ENCODE measurements at places on chromosomes 16 and 17.

DNA sequence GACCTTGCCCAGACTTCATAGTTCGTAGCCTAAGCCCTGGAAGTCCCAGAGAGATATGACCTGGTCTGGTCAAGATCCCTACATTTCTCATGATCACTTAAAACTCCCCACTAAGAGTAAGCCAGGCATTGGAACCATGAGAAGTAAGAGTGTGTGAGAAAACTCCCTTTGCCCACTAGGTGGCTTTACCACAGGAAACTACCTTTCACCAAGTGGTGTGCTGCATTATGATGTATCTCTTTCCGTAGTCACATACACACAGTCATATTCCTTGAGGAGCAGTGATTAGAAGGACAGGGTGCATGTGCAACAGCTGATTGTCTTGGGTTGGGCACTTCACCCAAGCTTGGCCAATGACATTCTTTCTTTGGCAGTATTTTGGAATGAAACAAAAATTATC, 639.3 kb downstream of the KCNJ2 start:
- no peak for DNase-seq

GRCh38 chr16:49855280-49855821, 561 bp downstream of the ZNF423 start:
- no peak for DNase-seq

DNA sequence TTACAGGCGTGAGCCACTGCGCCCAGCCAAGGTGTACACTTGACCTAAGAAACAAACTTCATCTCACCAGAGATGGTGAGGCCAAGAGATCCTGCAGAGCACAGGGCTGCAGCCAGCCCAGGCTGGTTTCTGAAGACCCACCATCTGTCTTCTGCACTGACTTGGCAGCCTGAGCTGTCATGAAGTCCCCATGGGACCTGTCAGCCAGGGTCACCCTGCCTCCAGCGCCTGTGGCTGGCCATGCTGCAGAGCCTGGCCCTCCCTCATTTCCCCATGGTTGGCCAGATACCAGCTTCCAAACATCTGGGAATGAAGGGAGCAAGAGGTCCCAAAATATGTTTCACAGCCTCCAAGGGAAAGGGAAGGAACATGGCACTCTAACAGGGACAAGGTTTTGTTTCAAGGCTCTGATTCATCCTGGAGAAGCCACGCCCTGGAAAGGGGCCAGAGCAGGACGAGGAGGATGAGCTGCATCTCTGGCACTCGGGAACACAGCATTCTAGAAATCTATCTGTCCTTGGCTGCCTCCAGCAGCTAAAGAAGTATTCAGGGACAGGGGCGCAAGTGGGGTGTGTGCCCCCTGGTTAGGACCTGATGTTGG, 45.3 kb downstream of the DDX19A start:
- no peak for DNase-seq

DNA sequence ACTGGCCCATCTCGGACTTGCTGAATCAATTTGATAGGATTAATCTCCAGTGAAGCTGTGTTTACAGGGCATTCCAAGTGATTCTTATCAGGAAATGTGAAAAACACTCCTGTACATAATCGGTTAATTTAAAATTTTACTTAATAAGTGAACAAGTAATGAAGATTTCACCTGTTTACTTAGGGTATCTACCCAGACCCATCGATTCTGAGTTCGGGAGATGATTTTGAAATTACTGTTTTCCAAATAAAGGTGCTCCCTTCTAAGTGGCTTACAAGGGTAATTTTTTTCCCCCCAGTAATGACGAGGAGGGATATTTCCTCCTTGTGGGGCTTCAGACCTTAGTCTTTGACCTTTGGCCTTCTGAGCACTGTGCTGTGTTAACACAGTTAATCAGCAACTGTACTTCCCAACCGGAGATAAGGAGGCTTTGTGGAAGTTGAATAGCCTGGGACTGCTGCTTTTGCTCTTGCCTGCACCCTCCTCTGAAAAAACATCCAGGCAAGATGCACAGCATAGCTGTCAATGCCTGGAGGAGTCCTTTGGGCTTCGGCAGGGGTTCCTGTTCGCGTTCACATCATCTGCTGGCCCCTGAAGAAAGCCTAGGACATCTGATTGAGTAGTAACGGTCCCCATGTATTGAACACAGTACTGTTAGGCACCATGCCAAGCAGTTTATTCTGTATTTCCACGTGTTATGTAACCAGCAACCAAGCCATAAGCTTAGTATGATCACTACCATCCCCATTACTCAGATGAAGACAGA, 1.8 kb downstream of the FAHD1 start:
- no peak for DNase-seq

- no peak for DNase-seq
Measured at GRCh38 chr17:32120716-32121115, 21.6 kb upstream of the RHOT1 start.

GRCh38 chr17:48134912-48135480, 27.4 kb downstream of the SNX11 start:
- no peak for DNase-seq

DNA sequence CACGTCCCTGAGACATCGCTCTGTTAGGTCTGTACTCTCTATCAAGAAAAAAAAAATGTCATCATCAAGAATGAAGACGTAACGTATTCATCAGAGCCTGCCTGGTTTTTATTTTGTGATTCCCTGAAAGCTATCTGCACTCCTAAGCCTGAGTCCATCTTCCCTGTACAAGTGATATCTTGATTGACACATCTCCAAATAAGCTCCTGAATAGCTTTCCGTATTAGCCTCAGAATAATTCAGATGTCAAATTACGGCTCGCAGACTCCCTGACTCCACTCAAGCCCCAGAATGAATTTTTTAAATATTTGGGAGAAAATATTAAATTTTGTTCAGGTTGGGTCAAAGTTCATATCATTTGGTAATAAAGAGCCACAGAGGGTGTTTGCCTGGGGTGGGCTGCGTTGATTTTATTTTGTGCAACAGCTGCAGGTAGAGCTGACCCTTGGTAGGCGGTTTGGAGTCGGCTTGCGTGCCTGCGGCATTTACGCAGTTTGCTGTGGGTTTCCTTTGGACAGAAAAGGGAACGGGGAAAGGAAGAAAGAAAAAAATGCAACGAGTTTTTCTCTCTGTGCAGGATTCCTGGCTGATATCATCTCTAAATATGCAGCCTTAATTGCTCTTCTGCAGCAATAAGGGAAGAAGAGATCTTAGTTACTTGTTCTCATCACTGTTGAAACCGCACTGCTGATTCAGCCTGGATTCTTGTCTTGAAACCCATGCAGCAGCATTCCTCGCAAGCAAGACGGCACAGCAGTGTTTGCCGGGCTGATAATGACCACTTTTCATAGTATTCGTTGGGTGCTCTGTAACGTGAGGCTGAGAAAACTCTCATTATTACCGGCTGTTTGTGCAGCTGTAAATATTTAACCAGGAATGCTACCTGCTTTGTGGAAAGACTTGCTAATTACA, 114.7 kb downstream of the IRX3 start:
- DNase-seq, result no peak

- DNase-seq, result no peak
Measured at GRCh38 chr16:2468725-2469398, 2.2 kb upstream of the NTN3 start.

DNA sequence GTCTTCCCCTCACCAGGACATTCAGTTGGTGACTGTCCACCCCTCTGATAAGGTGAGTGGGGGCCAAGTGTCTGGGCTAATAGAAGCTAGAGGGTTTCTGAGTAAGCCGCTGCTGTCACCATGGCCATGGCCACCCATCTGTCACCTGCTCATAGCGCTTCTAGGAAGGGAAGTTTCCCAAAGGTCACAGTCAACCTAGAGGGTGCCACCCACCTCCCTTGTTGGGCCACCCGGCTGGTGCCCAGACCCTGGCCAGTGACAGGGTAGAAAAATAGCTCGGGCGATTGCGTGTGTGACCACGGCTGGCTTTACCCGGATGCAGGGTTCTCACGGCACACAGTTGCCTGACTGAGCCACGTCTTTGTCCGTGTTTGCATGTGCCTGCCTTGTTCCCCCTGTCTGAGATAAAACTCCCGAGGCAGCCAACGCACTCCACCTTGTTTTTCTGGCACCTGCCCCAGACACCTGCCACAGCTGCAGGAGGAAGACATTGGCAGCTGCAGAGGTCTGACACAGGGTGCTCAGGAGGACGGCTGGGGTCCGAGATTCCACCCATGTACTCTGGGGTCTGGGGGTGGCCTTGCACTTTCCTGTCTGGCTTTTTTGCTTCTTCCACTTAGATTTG, 809 bp downstream of the PIRT start:
- DNase-seq, result no peak

DNA sequence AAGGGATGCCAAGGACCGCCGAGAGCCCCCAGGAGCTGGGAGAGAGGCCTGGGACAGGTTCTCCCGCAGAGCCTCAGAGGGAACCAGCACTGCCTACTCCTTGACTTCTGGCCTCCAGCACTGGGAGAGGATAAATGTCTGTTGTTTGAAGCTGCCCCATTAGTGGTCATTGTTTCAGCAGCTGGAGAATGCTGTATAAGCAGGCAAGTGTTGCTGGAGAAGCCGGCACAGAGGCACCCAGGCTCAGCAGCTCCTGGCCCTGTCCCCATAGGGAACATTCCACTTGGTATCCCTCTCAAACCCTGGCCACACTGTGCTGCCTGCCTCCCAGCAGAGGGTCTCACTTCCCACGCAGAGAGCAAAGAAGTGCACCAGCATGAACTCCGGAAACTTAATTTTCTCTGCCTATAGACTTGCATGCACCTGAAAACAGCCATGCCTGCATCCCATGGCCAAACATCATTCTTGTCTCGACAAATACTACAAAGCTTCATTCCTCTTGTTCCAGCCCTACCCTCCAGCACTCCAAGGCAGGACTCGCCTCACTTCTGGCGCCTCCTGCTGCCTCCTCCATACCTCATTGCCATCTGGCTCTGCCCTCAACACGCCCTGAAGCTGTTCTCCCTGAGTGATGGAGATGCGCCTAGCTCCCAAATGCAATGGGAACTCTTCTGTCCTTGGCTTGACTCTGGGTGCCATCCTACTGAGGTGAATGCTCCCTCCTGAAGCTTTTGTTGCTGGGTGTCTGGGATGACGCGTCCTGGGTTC, 88.1 kb downstream of the DNAH17 start:
- DNase-seq, result no peak

GRCh38 chr16:2023092-2024031, 3.3 kb upstream of the NHERF2 start:
- peak; percentile 76 for DNase-seq

GRCh38 chr16:54055191-54055590, 231.4 kb downstream of the IRX3 start:
- no peak for DNase-seq

DNA sequence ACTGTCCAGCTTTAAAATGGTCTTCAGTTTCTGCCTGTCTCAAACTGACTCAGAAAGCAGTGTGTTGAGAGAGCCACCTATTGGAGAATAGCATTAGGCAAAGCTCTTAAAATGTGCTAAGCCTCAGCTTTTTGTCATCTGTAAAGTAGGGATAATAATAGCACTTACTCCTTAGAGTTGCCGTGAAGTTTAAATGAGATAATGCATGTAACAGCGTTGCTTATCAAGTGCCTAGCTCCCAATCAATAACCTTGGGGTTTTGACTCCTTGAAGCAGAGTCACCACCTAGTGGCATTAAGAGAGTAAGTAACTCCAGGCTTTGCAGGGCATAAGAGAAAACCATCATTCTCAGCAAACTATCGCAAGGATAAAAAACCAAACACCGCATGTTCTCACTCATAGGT, 163.3 kb downstream of the HS3ST2 start:
- peak; percentile 2 for DNase-seq

DNA sequence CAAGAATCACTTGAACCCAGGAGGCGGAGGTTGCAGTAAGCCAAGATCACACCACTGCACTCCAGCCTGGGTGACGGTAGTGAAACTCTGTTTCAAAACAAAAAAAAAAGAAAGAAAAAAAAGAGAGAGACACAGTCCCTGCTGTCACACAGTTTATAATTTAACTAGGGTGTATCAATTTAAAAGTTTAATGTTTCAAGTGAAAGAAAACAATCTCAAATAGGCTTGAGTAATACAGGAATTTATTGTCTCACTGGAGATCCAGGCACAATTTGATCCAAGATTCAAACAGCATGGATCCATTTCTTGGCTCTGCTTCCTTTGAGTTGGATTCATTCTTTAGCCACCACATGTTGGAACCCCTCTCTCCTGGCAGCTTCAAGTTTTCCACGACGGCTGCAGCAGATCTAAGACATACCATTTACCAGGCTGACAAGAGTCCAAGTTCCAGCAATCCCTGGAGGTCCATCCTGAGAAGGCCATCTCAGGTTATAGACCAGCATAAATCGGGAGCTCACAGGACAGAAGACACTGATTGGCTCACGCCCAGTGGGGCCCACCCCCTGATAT, 97.5 kb downstream of the YPEL2 start:
- DNase-seq, result no peak

GRCh38 chr17:52026075-52026474, 132.4 kb downstream of the CA10 start:
- no peak for DNase-seq

DNA sequence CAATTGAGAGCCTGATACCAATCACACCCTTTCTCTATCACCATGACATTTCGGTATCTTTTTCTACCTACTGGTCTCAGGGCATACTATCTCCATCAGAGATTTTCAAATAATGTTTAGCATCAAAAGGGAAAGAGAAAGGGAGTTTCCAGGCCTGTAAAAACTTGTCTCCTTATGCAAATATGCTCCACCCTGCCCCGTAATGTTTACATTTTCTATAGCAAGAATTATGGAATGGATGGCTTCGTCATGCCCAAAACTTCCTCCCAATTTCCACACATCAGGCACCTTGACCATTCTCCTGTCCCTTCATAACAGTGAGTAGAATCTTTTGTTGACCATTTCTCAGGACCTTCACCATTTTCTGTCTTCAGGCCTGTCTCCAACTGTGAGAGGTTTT, 30.9 kb upstream of the HLF start:
- no peak for DNase-seq

- DNase-seq, result no peak
Measured at GRCh38 chr16:59697761-59698160, 963.6 kb upstream of the GOT2 start.

DNA sequence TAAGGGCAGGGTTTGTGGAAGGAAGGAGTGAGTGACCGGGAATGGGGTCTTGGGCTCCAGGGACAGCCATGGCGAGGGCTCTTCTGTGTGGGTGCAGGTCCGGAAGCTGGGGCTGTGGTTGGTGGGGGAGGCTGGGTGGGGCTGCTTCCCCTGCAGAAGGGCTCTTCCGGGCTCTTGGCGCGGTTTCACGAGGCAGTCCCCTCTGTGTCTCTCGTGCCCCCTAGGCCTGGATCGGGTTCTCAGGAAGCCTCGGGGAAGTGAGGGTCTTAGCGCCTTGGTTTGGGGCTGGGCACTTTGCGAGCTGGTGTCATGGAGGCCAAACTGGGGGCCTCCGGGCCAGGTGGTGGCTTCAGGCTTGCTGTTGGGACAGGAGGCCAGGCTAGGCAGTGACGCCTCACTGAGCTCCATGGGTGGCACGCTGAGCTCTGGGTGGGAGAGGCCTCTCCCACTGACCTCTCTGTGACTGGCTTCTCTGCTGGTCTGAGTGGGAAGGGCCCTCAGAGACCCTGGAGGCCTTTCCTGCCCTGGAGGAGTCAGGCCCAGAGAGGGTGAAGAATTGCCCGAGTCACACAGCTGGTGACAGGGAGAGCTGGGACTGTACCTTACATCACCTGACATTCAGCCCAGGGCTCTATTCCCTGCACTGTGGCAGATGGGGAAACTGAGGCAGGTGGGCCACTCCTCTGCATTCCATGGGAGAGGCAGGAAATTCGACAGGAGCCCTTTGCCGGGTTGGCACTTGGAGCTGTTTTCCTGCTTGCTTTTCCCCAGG, 8.2 kb downstream of the ADCY7 start:
- no peak for DNase-seq

- no peak for DNase-seq
Measured at GRCh38 chr16:65124212-65124548, 2.3 kb upstream of the CDH11 start.

GRCh38 chr17:49379926-49380325, 17.9 kb upstream of the ZNF652 start:
- DNase-seq, result no peak

Measured in KG1 (cell line).